Tibial nerve (tissue), 4 donors: ENCODE measurements at places on chromosomes 13 and 19. TPM values are rescaled to one million over a fixed set of nuclear protein-coding genes. Genes with fewer than 3 reads are reported as not detected.
A peak's percentile ranks its signal among the peaks of the same experiment; 100 is the strongest.

DNA sequence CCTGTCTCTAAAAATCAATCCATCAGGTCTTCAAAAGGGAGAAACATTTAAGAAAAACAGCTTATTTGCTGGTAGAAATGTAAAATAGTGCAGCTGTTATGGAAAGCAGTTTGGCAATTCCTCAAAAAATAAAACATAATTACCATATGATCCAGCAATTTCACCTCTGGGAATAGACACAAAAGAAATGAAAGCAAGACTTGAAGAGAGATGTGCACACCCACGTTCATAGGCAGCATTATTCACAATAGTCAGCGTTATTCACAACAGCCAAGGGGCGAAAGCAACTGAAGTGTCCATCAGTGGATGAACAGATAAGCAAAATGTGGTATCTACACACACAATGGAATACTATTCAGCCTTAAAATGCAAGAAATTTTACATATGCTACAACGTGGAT lies 45.1 kb upstream of the DOCK9 start:
- DNase-seq = no peak
- no peak overlapping the region for H3K4me3 ChIP-seq
- H3K27ac ChIP-seq = no peak overlapping the region
- H3K27me3 ChIP-seq = no peaks in the 10 kb centered on the region
- H3K4me1 ChIP-seq = no peaks in the 10 kb centered on the region

Gene DACH1
- total RNA-seq = 2.2 TPM

Gene C19orf53
- total RNA-seq = 187 TPM

Gene FGF22
- 2.5 TPM for total RNA-seq

DNA sequence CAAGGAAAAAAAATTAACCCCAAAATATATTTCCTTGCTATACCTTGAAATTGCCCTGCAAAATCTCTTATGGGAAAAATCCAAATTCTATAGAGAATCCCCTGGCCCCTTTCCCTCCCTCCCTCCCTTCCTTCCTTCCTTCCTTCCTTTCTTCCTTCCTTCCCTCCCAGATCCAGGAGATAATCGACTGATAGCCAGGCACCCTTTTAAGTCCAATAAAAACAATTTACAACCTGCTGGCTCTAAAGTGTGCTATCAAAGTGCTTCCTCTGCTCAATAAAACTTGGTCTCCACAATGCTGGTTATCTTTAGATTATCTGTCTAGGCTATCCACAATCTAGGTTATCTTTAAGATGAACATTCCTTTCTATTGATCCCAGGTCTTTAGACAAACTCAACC lies 83.1 kb upstream of the TUBA3C start:
- H3K4me3 ChIP-seq = no peak overlapping the region
- H3K27me3 ChIP-seq = no peaks in the 10 kb centered on the region
- no peaks in the 10 kb centered on the region for H3K36me3 ChIP-seq
- H3K4me1 ChIP-seq = no peaks in the 10 kb centered on the region

Gene ZNF626
- 15.7 TPM for total RNA-seq

Gene CBARP
- total RNA-seq = 0.59 TPM

GRCh38 chr19:40335101-40335500 lies 13.1 kb downstream of the C19orf47 start:
- H3K27ac ChIP-seq = no peak overlapping the region
- H3K27me3 ChIP-seq = no peaks in the 10 kb centered on the region
- DNase-seq = no peak
- H3K4me3 ChIP-seq = no peak overlapping the region
- H3K4me1 ChIP-seq = no peaks in the 10 kb centered on the region

DNA sequence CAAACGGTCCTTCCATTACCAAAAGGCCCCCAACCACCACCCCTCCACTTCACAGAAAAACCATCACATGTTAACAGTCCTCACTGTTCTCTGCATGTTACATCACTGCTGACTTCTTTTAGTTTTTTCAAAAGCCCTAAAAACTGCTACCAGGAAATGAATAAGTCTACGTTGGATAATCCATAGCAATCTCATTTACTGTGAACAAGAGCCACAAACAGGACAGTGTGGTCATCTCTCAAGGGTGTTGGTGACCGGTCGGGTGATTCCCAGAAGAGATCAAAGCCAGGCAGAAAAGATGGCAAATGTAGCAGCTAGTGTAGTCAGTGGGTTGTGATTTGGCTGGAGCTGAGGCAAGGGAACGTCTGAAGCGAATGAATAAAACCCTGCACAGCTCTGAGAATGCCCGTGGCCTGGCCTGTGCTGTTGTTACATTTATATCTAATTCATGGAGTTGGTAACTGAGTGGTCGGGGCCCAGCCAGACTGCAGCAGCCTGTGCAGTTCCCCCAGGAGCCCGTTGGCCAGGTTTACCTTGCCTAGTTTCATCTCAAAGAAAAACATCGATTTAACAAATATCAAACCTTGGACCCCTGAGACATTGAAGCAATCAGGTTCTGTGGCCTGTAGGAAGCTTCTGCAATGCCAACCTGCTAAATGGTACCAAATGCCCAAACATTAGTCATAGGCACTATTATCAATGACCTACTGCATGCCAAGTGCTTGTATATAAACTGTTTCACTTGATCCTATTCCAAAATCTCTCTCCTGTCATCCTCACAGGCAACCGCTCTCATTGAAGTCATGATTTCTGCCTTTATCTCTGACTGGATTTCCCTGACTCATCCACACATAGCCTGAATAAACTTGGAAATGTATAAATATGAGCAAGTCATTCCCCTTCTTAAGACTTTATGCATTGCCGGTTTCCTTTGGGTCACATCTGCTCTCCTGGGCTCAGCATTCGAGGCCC lies 153.8 kb upstream of the SERP2 start:
- no peaks in the 10 kb centered on the region for H3K4me1 ChIP-seq
- no peak for DNase-seq
- peak overlapping the region; percentile 55 for H3K27ac ChIP-seq
- H3K36me3 ChIP-seq = no peaks in the 10 kb centered on the region

GRCh38 chr19:40718774-40719391 lies 2.0 kb downstream of the ITPKC start:
- peak overlapping the region; percentile 92 for H3K27ac ChIP-seq
- H3K4me1 ChIP-seq = peaks cover 29% of the 10 kb centered on the region
- H3K36me3 ChIP-seq = peaks cover 13% of the 10 kb centered on the region
- peak; percentile 58 for DNase-seq
- no peaks in the 10 kb centered on the region for H3K27me3 ChIP-seq

Gene TUBB4A
- total RNA-seq = 31.0 TPM

Gene OR4F17
- not detected for total RNA-seq

DNA sequence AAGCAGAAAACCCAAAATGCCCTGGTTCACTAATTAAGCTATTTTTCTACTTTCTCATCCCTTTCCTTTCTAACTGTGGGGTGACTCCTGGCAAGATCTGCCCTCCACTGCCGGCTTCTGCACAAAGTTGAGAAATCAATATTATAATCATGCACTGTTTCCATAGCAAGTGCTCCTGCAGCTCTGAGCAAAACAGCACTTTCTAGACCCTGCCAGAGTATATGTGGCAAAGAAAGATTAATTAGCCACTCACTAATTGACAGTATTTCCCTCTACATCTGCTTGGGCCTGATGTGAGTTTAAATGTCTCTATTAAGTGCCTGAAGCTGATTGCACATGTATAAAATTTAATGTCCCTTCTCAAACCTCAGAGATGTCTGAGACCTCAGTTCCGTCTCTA lies 39.5 kb upstream of the FAM216B start:
- H3K4me1 ChIP-seq = no peaks in the 10 kb centered on the region
- DNase-seq = no peak
- no peak overlapping the region for H3K27ac ChIP-seq
- no peak overlapping the region for H3K4me3 ChIP-seq
